ENCODE measurements at places on chromosomes 16 and 17.

GRCh38 chr16:89615596-89616090 lies 2.2 kb downstream of the DPEP1 start:
- DNase-seq = no peak

DNA sequence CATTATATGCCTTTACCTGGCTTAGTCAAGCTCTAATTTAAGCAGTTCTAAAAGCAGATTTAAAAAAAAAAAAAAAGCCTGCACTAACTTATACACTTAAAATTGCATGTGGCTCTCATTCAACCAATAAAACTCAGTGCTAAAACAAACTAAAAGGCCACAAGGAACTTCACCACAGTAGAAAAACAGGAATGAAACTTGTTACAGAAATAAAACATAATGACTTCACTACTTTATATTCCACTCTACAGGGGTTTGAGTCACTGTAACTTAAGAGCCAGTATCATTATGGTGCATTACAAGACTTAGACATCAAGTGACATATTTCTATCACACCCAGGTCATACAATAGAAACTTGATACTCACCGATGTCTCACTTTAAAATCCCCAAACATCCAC lies 11.1 kb downstream of the CA10 start:
- DNase-seq = no peak

GRCh38 chr17:66392783-66393437 lies 90.5 kb downstream of the PRKCA start:
- DNase-seq = no peak

- no peak for DNase-seq
These were observed 14.6 kb downstream of the RSL1D1 start for GRCh38 chr16:11836650-11837244.

DNA sequence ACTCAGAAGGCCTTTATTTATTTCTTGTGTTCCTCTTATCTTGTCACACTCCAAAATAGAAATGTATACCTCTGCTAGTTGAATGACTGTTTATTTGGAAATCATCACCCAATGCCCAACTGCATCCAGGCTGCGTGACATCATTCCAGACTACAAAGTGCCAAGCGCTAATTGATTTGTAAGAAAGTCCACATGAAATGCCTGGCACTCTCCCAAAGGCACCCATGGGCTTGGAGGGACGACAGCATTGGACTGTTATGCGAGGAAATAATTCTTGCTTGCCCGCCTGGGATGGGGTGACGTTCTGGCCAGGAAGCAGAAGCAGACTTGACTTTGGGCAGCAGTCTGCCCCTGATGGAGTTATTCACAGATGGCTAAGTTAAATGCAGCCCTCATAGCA lies 165.9 kb downstream of the CDH13 start:
- DNase-seq = no peak

- DNase-seq = no peak
These were observed 1.2 kb upstream of the TAOK1 start for GRCh38 chr17:29388937-29389336.

All from right renal cortex interstitium (tissue), 3 donors.